Foreskin keratinocyte (primary cell): ENCODE measurements at places on chromosomes 2 and 18.

DNA sequence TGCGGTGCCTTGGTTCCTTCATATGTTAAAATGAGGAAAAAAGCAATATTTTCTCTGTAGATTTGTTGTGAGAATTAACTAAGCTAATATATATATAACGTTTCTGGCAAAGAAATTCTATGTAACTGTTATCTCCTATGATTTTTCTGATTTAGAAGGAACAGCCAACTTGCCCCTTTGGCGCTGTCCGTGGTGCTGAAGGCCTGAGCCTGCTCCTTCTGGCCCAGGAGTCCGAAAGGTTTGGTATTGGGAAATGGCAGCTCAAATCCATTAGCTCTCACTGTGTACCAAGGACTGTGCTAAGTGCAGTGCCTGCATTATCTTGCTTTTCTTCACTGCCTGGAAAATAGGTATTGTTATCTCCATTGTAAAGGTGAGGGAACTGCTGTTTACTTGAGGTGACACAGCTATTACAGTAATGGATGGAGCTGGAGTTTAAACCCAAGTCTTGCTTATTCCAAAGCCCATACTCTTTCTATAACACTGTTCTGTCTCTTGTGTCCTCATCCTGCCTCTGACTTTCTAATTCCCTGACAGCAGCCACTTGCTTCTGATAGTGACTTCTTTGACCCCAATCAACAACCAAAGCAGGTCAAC, 52.2 kb downstream of the C1QL2 start:
- DNase-seq, result peak; percentile 11

- no peak for DNase-seq
These were observed 28.6 kb upstream of the NFU1 start for GRCh38 chr2:69465513-69466456.

- DNase-seq, result no peak
These were observed 262.7 kb downstream of the ATAD2B start for GRCh38 chr2:23664066-23664788.

GRCh38 chr2:110983133-110983532, 137.6 kb upstream of the BCL2L11 start:
- no peak for DNase-seq

DNA sequence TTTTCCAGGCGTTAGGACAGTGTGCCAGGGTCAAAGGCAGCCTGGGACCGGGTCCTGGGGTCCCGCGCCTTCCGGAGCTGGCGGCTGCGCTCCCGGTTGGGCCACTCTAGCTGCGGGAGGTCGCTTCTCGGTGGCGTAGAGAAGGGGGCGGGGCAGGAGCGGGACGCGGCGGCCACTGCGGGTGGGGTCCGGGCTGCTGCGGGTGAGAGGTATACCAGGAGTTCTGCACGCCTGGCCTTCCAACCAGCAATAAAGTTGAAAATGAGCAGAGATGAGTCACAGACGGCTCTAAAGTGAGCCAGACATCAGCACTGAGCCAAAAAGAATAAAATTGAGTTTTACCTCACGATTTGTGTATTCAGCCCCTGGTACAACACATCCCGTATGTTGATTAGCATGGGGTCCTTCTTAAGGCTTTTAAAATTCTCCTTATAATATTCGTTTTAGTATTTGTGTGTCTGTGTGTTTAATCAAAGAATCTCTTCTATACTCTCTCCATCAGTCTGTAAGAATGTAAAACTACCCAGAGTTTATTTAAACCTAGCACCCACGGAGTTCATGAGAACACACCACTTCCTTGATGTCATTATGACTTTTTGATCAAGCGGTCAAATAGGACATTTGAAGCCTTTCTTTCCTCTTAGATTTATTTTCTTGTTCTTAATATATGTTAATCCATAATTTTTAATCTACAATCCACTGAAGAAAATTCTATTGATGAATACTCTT, at the start of gene C1GALT1C1L:
Gene C1GALT1C1L (minus strand): TSS at position 108 of the 729 bp plus-strand sequence. CDS start 107 bp downstream, at position 1.
- DNase-seq, result peak; percentile 21

- peak; percentile 90 for DNase-seq
These were observed 76.7 kb downstream of the XDH start for GRCh38 chr2:31337860-31338259.

DNA sequence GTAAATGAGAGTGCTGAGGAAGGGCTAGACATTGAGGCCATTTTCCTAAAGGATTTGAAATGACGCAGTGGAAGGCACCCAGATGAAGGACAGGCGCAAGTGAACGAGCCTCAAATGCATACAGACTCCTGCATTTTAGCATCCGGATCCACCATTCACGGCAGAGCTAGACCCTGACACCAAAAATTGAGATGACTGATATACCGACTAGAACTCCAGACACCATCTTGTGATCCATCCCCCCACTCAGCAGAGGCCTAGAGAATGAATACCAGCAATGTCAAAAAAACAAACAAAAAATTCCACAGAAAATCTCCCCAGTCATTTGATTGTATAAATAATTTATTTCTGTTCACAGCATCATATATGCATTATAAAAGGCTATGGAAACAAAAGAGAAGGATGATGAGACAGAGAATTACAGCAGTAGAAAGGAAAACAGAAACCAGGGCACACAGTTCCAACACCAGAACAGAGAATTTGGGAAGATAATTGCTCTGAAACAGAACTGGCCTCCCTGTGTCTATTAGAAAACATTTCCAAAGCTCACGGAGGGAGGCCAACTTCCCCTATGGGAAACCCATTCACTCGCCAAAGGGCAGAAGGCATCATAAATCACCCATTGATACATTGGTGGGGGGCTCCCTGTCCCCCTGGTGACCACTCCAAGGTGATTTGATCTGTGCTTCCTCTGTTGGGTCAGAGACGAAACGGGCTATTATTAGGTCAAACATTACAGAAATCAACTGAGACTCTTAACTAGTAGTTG, 4.0 kb downstream of the ARL4C start:
- no peak for DNase-seq

DNA sequence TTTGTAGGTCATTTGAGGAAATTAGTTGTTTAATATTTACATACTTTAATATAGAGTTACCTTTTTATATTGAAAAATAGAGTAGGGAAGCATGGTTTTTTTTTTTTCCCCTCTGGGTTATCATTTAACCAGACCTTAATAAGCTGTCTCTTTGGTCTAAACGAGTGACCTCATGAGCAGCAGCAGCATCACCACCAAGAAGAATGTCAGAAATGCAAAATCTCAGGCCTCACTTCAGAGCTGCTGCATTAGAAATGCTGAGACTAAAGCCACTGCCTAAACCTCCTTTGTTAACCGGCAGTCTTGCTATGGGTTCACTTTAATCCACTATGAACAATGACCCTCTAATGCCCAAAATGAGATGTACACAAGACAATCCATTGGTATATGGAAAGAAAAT, 733.7 kb upstream of the FAM98A start:
- DNase-seq, result no peak

DNA sequence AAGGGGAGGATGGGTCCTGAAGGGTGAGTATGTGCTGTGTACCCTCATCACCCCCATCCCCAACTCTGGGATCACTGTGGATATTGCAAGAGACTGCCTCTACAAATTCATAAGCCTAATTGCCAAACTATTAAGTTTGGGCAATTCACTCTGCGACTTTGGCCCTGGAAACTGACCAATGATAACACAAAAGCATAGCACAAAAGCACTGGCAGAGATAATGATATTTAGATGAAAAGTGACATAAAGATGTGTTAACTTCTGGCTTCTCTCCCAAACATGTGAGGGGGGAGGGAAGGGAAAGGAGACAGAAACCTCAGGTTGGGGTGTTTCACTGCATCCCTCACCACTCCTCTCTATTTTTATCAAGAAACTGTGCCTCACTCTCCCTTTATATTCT, 150.3 kb downstream of the SATB2 start:
- no peak for DNase-seq

DNA sequence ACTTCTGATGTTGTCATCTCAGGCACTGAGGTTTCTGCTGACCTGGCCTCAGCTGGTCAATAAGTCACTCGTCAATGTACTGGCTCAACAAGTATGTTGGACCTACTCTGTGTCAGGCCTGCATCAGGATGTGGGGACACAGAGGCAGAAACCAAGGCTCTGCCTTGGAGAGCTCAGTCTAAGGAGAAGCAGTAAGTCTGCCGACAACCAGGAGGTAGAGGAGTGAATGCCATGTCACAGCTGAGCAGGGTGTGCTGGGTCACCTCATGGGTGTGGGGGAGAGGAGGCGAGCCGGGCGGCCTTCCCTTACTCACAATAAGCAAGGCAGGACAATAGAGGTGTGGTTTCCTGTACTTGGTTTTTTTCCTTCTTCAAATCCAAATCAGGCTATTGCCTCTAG, 75.8 kb downstream of the COLEC12 start:
- DNase-seq, result no peak

GRCh38 chr2:174399171-174399570, 3.6 kb downstream of the SCRN3 start:
- no peak for DNase-seq

- DNase-seq, result no peak
These were observed 1014.3 kb upstream of the CDH2 start for GRCh38 chr18:29191263-29191662.

DNA sequence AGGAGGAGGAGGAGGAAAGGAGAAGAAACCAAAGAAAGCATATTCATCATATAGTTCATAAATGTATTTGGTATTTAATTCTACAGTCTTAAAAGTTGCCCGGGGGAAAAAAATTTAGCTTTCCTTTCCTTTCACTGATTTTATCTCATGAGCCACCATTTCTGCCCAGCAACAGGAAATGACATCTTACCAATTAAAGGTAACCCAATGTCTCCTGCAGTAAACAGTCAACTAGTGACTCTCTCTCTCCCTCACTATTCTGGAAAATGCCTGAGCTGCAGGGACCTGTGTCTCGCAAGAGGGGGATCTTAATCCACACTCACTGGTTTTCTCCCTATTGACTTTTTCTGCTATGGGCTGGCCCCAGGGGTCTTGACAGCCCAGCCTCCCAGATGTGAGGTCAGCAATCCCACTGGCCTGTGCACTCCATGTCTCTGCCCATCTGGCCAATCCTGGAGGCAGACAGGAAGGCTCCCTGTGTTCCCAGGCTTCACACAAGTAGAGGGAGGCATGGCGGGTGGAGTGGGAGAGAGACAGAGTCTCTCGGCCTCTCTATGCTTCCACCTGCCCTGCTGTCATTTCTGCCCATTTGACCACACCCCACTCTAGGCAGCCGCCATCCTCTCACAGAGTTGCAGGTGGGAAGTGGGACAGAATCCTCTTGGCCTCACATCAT, 85.4 kb upstream of the CABLES1 start:
- no peak for DNase-seq

DNA sequence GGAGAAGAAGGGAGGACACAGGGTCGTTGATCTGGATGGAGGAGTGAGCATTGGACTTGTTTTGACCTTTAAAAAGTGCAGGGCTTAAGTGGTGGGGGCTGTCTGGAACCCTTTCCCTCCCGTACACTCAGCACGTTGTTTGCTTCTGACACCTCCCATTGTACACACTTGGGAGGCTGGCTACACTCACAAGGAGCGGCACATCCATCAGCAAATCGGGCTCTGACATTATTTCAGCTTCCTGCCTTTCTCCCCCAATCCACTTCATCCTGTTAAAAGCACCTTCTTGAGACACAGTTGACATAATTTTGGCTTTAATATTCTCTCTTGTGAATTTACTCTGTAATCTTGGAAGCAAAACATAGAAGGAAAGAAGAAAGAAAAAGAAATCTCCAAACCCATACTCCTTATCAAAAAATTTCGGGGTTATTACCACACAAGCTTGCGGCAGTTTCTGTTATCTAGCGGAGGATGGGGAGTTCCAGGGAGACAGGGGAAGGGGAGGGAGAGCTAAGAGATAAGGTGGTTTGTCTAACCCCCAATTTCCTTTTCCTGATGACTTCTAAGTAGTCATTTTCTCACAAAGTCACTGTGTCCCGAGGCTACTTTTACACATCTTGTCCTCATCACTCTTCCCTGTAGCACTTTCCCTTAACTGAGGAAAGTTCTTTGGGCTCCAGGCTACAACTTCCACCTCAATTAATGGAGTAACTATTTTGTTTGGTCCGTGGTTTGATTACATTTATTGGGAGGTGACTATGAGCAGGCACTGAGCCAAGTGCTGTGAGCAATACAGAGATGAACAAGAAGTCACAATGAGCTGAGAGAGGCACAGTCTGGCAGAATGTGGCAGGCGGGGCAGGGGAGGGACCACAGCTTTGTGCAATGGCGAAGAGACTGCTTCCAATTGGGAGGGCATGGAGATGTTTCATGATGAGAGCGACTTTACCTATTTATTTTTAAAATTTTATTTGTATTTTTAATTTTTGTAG, 240.1 kb upstream of the MEX3C start:
- peak; percentile 15 for DNase-seq
